ENCODE measurements at places on chromosomes 2 and 18.

- DNase-seq: no peak
These were observed 58.0 kb downstream of the ZNF516 start for GRCh38 chr18:76437011-76437410.

- no peak for DNase-seq
These were observed 57.9 kb upstream of the EPC2 start for GRCh38 chr2:148586522-148587128.

- no peak for DNase-seq
These were observed 135.9 kb downstream of the TPGS2 start for GRCh38 chr18:36692921-36693332.

DNA sequence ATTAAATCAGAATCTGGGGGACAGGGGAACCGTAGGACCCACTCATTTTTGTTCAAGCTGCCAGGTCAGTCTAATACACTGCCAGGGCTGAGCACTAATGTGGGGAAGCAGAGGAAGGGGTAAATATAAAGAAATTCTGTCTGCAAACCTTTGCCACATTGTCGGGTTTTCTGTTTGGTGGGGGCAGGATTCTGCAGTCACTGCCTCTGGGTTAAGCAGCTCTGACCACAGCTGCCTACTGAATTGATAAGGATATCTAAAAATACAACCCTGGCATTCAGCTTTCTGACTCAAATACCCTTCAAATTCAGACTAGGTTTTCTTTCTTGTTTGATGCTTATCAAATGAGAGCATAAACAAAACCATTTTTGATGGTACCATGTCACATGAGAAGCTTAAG is 6.0 kb downstream of the DNER start:
- no peak for DNase-seq

DNA sequence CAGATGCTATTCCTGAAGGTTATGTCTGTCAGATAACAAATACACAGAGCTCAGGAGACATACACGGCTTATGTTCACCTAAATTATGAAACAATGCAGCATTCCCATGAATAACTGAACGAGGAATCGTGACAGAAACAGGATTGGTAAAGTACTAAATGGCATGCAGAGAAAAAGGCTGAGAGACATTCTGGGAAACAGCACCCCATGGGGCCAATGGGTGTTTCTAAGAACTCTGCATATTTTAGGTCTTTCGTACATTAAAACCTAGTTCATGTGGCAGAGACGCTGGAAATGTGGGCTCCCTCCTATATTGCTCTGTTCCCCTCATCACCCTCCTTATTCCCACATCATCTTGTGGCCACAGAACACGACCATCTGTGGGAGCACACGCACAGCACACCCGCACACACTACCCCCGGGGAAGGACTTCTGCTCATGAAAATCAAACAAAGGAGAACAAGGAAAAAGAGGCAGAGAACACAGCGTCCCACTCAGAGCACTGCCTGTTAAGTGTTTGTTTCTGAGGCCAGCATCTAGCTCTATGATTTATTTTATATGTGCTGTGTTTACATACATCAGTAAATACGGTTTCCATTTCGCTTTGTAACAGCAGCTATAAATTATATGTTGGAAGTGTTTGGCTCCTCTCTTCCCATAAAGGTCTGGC is 143.6 kb downstream of the AFF3 start:
- DNase-seq: no peak

- no peak for DNase-seq
These were observed 20.5 kb downstream of the SNORC start for GRCh38 chr2:232890536-232890895.

DNA sequence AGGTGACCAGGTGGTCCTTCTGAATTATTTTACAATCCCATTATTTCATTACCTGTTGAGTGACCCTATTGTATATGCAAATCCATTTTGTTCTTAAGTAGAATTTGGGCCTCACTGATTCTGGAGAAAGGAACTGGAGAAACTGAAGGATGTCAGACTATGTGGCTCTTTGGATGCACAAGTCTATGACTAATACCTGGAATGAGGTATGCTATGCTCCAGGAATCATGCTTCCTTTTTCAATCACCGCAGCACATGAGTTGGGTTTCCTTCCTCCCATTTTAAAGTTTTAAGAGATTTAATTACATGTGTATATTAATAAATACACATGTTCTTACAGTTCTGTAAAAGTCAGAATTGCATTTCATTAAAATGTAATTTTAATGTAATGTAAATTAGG is 253.9 kb upstream of the VWC2L start:
- no peak for DNase-seq

DNA sequence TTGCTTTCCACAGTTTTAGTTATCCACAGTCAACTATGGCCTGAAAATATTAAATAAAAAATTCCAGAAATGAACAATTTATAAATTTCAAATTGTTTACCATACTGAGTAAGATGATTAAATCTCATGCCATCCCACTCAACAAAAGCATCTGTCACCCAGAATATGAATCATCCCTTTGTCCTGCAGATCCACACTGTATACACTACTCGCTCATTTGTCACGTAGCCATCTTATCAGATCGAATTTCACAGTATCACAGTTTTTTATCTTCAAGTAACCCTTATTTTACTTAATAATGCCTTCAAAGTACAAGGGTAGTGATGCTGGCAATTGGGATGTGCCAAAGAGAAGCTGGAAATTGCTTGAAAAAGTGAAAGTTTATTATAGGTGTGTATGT is 291.8 kb upstream of the LRATD1 start:
- no peak for DNase-seq

DNA sequence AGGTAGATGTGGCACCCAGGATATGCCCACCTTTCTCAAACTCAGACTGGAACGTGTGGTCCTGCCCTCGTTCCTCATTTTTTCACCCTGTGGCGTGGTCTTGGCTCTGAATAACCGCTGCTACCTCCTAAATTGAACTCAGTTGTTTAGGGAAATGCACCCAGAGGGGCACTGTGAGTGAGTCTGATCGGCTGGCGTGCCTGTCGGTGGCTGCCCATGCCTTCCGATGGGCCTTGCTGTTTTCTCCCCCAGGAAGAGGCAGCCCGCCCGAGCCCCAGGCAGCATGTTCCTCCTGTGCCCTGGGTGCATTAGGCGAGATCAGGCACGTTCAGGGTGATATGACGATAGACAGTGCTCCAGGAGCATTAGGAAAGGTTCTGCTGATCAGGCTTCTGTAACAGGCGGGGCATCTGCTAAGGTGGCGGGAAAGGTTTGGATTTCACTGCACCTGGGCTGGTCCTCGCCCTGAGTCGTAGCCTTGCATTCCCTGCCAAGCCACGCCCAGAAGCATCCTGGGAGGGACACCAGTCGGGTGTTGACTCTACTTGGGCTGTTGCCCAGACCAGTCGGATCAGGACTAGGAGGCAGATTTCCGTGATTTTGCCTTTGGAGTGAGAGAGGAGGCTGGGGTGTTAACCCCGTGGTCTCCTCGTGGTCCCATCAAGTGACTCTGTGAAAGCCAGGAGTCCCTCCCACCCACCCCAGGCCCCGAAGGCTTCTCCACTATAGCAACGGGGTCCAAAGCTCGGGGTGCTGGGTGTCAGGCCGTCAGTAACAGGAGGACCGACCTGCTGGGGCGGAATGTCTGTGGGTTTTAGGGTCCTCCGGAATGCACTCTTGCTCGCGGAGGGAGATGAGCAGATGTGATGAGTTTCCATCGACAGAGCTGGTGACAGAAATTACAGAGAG is 75.1 kb downstream of the SH3BP4 start:
- no peak for DNase-seq

- no peak for DNase-seq
These were observed 1.1 kb upstream of the SPAST start for GRCh38 chr2:32061973-32062861.
